Suppressor macrophage (primary cell): ENCODE measurements at places on chromosomes 11 and 22.
A peak's percentile ranks its signal among the peaks of the same experiment; 100 is the strongest.

- no peak for DNase-seq
These were observed 341.7 kb upstream of the CHORDC1 start for GRCh38 chr11:90564531-90564930.

DNA sequence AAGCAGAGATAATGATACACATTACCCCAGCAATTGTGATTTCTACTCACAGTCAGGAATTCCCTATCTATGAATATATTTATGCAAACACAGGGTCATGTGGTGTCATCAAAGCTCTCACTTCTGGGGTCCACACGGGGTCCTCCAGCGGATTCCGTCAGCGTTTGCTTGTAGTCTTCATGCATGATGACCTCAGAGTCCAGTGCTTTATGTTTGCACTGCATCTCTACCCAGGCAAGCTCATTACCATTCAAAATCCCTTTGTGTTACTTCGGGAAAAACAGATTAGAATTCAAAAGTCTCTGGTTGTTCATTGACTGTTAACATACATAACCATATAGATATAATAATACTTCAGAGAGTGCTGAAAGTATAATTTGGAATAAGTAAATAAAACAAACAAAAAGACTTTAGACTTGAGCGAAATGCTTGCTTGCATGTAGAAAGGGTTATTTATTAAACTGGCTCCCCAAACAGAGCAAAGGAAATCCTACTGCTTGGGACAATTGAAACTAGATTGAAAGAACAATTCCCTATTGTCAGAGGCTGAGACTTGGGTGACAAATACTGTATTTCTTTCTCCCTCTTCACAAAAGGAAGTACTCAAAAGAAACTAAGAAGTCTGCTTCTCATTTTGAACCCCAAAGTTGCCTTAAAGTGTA is 423.1 kb downstream of the ETS1 start:
- no peak for DNase-seq

GRCh38 chr22:50697667-50698506 is 25.3 kb downstream of the SHANK3 start:
- no peak for DNase-seq

DNA sequence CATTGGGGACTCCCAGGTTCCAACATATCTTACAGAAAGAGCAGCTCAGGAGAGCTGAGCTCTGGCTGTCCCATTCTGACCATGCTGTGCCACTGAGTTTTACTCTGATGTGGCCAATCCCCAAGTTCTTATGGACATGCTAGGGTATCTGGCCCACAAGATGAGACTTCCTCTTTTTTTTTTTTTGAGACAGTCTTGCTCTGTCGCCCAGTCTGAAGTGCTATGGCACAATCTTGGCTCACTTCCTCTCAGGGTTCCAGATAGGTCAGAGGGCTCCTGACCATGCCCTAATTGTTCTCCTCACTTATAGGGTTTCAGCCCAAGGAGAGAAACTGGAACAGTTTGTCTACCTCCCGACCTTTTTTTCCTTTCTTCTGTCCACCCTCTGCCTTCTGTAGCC is 152.3 kb upstream of the CCDC90B start:
- peak; percentile 59 for DNase-seq

DNA sequence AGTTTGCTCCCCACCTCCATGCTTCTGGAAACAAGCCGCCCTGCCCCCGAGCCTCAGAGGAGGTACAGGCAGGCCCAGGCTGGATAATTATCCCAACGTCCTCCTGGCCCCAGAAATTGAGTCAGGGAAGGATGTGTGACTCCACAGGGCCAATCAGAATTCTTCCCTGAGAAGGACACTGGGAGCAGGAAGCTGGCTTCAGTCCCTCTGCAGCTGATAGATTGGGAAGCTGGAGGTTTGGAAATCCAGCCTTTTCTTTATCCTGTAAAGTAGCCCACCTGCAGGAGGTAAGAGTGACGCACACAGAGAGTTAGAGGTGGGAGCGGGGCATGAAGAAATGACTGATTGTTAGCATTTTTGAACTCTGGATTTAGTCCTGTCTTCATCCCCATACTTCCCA is 97.5 kb upstream of the CD82 start:
- no peak for DNase-seq

DNA sequence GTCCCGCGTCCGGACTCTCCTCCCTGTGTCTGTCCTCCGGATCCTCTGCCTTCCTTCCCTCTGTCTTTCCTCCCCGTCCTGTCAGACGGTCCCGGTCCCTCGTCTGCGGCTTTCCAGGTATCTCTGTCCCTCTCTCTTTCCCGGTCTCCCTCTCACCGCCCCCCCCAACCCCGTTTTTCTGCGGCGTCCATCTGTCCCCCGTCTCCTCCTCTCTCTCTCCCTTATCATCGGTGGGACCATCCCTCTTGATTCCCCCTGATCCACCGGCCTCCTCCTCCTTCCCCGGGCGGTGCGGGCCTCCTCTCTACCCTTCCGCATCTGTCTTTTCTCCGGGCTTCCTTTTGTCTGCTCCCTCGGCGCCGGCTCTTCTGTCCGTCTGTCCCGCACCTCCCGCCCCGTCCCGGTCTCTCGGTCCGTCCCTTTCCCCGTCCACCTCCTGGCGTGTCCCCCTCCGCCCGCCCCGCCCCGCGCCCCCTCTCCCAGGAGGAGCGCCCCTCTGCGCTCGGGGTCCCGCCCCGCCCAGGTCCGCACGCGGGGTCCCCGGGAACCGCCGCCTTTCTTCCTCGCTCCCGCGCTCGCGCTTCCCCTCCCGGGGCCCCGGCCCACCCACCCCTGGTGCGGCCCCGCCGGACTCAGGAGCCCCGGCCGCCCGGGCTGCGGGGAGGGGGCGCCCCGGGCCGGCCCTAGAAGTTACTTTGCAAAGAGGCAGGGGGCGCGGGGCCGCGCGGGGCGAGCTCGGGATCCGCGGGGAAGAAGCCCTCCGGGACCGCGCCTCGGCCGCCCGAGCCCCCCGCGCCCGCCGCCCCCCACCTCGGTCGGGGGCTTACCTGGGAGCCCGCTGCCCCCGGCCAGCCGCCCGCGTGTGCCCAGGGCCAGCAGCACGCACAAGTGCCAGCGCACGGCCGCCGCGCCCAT is 568 bp downstream of the SCUBE1 start:
- DNase-seq = no peak

GRCh38 chr22:32005453-32005852 is 37.6 kb upstream of the SLC5A1 start:
- DNase-seq = no peak

DNA sequence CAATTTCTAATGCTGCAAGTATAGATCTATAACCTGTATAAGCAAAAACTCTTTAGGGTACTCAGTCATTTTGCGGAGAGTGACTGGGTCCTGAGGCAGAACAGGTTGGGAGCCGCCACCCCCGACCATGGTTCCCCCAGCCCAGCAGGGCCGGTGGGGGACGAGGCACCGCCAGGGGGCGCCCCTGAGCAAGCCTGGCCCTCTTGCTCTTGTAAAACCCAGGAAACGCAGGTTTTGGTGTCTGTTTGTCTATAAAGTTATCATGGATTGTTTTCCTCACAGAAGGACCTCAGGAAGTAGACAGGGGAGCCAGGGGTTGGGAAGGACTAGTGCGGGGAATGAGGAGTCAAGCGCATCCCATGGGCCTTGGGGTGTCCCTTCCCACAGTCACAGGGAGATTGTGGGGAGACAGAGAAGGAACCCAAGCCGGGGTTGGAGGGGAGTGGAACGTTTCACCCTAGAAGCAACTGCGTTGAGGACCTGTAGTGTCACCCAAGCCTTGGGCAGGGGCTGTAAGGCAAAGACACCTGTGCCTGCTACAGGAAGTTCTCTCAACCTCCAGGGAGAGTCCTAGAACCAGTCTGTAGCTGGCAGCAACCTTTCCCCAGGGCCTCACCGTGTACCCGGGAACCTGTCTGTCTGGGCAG is 26.4 kb downstream of the KCTD17 start:
- DNase-seq = peak; percentile 55

DNA sequence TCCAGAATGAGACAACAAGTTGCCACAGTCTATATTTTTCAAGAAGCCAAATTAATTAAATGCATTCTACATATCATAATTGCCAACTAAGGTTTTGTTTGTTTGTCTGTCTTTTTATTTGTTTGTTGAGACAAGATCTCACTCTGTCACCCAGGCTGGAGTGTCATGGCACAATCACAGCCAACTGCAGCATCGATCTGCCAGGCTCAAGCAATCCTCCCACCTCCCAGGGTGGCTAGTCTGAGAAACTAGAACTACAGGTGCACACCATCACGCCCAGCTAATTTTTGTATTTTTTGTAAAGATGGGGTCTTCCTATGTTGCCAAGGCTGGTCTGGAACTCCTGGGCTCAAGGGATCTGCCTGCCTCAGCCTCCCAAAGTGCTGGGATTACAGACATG is 140.0 kb downstream of the LRRC4C start:
- no peak for DNase-seq

DNA sequence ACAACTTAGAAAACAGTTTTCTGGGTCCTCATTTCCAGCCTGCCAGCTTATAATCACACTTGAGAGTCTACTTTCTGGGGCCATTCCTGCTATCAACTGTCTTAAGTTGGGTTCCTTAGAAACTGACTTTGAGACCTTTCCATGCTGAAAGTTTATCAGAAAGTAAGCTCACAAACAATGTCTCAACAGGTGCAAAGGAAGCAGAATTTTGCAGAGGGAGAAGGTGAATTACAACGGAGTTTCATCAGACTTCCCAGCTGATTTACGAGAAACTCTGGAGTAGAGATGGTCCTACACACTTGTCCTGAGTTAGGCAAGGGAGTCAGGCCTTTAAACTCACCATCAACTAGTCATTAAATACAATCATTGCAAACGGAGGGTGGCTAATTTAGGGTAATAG is 4.7 kb upstream of the OR52I2 start:
- DNase-seq = no peak

DNA sequence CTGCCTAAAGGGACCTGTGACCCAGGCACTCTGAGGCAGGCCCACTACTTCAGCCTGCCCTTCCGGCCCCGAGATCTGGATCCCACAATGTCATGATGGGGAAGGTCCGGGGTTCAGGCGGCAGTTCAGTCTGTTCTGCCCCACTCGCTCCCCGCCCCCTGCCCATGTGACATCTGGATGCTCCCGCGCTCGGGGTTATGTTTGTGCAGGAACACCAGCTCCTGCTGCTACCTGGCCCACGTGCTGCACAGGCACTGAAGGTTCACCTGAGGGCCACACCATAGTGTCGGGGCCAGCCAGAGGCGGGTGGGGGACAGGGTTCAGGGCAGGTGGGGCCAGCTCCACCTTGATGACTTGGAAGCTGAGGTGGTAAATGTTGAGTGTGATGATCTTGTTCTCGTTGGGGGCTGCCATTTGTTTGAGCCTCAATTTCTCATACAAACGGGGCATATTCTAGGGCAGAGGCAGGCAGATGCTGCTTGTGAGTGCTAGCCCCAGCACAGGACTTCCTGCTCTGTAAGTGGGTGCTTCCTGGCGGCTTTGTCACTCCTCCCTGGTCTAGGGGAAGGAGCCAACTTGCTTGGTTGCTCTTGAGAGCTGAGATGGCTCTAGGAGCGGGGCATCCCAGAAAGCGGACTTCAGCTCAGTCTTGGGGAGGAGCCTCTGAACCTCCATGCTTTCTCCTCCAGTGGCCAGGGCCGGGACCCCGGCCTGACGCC is 4.4 kb upstream of the SIPA1 start:
- no peak for DNase-seq

DNA sequence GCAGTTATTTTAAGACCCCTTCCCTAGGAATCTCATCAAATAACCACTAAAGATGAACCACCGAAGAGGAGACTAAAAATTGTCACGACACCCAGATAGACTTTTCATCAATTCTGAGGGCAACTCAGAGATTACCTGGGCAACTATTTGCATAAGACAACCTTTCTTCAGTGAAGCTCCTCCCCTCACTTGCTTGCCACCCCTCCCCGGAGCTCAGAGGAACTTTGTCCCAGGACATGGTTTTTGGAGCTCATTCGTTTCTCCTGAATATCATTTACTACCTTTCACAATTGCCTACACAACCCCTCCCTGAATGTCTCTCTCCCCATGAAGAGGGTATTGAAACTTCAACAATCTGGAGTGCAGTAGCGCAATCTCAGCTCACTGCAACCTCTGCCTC is 3.9 kb downstream of the AGBL2 start:
- DNase-seq = no peak

DNA sequence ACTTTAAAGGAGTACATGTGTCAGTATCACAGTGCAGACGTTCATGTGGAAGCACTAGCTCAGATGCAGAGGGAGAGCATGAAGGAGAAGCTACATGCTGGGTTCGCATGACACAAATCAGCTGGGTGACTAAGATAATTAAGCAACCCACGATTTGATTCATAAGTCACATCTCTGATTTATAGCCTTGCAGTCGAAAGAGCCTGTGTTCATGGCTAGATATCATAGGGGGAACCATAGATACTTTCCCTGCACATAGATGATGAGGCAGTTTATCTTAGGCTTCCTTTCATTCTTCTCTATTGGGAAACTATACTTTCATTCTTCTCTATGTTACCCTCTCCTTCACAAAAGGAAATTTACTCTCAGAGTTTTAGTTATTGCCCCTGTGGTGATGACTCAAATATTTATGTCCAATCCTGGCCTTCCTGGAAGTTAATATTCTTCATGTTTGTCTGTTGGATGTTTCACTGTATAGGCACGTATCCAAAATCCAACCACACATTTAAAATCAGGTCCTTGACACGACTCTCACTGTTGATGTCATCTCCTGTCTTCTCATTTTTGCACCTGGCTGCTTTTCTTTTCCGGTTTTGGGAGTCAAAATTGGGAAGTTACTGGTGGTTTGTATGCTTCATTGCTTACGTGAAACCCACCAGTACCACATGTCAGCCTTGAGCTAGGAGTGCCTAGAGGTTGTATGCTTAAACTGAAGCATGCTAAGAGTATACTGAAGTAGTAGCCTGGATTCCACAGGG is 56.3 kb upstream of the SLC5A12 start:
- no peak for DNase-seq

DNA sequence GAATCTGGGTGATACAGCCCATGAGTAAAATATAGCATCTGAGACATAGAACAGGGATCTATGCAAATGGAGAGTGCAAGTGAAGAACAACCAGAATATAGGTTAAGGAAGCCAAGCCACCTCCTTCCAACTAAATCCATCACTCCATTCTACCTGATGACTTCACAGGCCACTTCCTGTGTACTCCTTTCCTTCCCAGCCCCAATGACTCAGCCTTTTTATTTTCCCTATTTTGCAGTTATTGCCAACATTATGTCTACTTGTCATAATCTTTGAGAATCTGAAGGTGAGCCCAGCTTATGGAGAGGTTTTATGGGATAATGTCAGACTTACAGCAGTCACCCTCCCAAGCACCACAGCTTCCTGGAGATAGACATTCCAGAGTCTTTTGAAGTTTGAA is 1.4 kb upstream of the OR52M1 start:
- DNase-seq = no peak

- no peak for DNase-seq
These were observed 17.4 kb downstream of the FXYD6 start for GRCh38 chr11:117859061-117859460.
